Lower lobe of right lung (tissue), 2 donors: ENCODE measurements at places on chromosomes 3 and 15.

- DNase-seq, result no peak
Measured at GRCh38 chr3:23567917-23568316, 237.8 kb upstream of the UBE2E1 start.

- no peak for DNase-seq
Measured at GRCh38 chr3:17990390-17990789, 248.0 kb upstream of the TBC1D5 start.

- no peak for DNase-seq
Measured at GRCh38 chr3:155423526-155424322, 130.2 kb upstream of the STRIT1 start.

DNA sequence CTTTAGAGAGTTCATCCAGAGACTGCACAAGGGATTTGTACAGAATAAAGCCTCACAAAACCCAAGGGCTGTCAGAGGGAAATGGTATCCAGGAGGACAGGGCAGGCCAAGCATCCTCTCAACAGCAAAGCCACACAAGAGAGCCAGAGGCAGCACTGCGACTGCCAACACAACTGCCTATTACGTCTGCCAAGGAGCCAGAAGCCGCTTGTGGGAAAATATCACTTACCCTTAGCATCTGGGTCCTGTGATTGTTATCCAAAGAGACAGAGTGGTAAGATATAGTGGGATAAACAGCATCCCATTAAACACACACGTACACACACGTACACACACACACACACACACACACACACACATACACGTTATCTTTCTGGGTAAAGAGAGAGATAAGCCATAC, 618.3 kb upstream of the AGTR1 start:
- DNase-seq, result no peak

DNA sequence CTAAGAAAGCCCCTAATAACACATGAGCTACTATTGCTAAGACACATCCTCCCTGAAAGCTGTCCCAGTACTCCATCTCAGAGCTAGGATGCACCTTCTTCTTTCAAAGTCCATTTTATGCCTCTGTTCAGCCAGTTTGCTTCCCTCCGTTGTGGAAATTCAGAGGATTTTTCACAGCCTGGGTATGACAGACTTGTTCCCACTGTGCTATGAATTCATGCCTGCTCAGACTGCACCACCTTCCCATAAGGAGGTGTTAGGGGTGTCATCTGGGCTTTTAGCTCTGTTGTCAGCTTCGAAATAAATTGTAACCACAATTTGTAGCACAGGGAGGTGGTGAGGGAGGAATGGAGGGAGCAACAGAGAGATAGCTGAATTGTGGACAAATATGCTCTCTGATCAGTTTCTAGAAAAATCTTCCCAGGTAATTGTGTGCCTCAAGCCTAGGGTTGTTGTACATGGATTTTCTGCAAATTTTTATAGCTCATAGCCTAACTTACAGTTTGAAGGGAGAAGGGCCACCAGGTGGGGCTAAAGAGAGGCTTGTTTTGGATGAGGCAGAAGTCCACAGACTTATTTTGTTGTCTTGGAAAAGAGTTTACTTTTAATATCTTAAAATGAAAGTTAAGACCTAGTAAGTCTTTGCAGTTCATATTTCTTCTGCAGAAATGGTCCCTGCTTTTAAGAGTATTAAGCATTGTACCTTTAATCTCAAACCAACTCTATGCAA, 462.0 kb downstream of the PDCD6IP start:
- peak; percentile 52 for DNase-seq

GRCh38 chr3:127501177-127501576, 89.4 kb downstream of the TPRA1 start:
- no peak for DNase-seq

DNA sequence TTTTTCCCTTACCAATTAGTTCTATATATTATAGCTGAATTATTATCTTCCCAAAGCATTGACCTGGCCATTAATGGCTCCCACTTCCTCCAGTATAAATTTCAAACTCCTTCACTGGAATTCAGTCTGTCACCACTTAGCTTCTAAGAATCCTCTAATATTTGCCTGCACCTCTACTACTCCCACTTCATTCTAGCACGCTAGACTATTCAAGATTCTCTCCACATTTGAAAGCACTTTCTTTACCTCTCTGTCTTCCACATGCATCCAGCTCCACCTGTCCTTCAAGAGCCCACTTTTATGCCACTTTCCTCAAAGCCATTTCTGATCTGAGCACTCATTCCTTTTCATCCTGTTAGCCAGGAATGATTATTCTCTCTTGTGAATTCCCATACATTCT, 15.0 kb downstream of the SENP8 start:
- no peak for DNase-seq

DNA sequence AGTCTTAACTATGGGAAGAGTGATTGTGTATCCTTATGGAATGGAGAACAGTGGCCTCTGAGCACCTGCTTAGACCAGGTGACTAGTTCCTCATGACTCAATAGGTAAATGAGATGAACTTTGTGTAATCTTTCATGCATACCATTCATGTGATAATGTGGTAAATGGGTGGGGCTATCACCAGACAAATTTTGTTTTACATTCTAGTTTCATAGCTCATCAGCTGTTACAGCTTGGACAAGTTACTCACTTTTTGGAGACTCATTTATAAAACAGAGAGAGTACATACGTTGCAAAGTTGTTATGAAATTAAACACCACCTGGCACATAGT, 103.7 kb upstream of the TGFBR2 start:
- no peak for DNase-seq

DNA sequence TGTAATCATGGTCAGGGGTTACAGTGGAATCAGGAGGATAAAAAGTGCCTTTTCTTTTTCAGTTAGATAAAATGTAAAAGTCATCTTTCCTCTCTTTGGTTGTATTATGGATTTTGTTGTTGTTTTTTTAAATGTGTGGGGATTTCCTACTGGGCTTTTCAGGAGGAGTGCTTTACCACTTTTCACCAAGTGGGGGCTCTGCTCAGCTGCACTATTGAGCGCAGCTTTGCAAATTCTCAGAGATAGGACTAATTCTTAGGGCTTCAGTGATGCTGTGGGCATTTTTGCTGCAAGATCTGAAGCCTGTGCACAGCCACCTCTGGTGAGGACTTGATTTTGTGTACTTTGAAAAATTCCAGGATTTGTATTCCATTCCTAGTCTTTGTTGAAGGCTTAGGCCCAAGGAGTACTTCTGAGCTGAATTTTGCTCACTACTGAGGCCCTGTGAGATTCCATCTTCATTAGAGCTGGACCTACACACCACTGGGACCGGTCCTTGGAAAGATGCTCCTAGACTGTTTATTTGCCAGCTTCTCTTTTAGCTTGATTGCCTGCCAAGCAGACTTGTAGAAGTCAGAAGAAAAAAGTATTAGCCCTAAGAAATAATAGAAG, 7.5 kb downstream of the GNB5 start:
- no peak for DNase-seq

DNA sequence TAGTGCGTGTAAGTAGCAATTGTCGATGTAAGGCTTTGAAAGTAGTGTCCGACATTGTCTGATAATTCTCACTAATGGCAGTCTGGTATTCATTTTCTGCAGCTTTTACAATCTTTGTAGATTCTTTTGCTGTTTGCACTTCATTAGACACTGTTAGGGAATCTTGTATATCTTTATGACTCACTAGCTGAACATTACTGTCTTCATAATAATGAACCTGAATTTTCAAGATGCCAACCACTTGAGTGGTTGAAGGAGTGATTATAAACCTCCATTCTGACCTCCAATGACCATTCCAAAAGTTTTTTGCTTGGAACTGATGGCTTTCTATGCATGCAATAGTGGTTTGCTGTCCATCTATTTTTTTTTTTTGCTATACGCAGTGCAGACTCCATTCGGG, 76.4 kb upstream of the MFGE8 start:
- no peak for DNase-seq

GRCh38 chr3:38114875-38115644, 21.9 kb downstream of the ACAA1 start:
- DNase-seq, result no peak

- DNase-seq, result no peak
Measured at GRCh38 chr3:138684396-138684795, 75.8 kb downstream of the FAIM start.

DNA sequence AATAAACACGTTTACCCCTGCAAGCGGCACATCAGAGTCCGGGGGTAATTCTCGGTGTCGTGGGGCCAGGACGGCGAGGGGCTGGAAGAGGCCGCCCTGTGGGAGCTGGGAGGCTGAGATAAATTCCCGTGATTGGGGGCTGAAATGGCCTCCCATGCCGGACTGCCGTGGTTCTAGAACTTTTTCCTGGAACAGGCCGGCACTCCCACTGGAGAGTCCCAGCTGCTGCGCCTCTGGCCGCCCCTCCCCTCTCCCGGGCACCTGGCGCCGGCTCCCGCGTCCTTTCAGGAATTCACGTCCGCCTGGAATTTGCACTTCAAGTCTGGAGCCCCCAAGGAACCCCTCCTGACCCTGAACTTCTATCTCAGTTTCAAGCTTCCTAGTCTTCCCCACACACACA, 10.8 kb upstream of the LRRC2 start:
- DNase-seq, result no peak

- DNase-seq, result no peak
Measured at GRCh38 chr3:42486814-42487565, 15.5 kb upstream of the VIPR1 start.

DNA sequence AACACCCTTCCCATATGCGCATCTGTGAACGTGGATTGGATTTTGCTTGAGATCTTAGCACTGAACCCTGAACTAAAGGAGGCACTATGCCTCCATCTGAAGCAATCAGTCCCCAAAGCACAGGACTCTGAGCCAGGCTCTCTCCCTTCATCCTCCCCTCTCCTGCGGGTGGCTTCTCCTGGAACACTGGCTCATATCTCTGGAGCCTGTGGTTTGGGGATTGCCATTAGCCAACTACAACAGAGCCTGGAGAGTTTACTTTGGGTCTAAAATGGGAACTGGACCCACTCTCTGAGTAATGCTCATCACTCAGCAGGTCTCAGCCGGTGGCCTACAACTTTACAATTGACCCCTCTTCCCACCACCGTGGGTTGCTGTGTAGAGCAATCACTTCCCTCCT, 190.8 kb upstream of the HES1 start:
- no peak for DNase-seq

GRCh38 chr15:41501931-41502794, 8.5 kb downstream of the ITPKA start:
- peak; percentile 62 for DNase-seq

- DNase-seq, result no peak
Measured at GRCh38 chr3:26652164-26652563, 29.6 kb downstream of the LRRC3B start.
